Caki2 (cell line): ENCODE measurements at places on chromosomes 13 and 19. TPM values are rescaled to one million over a fixed set of nuclear protein-coding genes. Genes with fewer than 3 reads are reported as not detected.

- DNase-seq: no peak
Measured at GRCh38 chr13:73740666-73741065, 393.5 kb downstream of the KLF12 start.

Gene C13orf46
- total RNA-seq: not detected in 2 replicates

DNA sequence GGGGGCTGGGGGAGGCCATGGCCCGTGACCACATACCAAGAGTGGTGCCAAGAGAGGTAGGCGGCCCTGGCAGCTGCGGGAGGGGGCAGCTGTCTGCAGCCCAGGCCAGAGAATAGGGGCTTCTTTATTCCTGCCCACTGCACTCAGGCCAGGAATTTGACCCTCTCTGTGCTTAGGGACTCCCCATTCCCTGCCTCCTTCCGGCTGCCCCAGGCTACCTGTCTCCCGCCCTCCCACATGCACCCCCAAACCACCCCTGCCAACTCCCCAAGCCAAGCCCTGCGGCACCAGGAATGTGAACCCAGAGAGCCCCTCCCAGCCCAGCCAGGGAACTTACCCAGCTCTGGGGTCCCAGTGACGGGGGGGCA, 687 bp downstream of the PLEKHA4 start:
- no peak for DNase-seq

- DNase-seq: peak; percentile 43
Measured at GRCh38 chr13:40508127-40508526, 158.3 kb downstream of the FOXO1 start.

DNA sequence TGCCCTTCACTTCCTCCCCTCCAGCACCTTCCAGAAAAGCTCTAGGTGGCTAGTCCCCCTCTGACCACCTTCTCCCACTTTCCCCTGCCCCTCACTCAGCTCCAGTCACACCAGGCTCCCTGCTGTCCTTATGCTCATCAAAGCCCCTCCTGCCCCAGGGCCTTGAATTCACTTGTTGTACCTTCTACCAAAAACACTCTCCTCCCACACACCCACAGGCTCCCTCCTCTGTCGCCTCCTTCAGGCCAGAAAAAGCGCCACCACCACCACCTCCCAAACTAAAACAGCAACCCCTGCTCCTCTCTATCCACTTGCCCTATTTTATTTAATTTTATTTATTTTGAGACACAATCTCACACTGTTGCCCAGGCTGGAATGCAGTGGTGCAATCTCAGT, 4.8 kb upstream of the CEACAM16 start:
- no peak for DNase-seq

DNA sequence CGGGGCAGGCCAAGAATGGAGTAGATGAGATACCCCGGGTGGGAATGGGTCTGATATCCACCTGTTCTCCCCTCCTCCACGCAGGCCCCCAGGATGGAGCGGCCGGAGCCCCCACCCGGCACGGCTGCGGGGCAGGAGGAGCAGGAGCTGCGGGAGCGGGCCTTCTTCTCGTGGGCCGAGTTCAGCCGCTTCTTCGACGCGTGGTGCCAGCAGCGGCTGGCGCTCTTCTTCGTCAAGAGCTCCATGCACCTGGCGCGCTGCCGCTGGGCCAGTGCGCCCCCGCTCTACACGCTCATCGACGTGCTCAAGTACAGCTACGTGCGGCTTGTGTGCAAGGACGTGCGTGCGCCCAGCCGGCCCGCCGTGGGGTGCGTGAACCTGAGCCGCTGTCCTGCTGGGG, 1.2 kb downstream of the ZSWIM9 start:
- no peak for DNase-seq

Gene LMTK3
- 4.2 and 10.5 TPM in 2 replicates for total RNA-seq

- no peak for DNase-seq
Measured at GRCh38 chr13:41897126-41897525, 63.8 kb downstream of the VWA8 start.

DNA sequence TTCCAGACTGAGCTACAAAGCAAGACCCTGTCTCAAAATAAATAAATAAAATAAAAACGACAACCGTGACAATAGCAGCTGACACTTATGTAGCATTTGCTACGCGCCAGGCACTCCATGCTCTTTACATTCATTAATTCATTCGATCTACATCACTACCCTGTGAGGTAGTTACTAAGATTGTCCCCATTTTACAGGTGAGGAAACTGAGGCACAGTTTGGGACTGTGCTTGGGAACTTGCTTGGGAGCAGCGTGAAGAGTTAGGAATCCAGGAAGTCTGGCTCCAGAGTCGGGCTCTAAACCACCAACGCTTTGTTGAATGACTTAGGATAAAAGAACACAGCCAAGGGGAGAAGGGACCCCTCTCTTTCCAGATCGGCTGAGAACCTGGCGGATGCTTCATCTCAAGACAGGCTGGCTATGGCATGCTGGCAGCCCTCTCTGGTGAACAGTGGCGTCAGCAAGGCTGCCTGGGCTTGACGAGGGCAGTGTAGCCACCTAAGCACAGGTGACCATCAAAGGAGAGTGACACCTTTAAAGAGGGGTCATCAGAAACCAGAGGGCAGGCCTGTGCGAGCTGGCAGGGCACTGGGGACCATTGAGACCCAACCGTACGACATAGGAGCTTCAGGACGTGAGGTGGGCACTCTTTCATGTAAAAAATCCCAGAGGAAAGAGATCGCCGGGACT, 591 bp downstream of the DOHH start:
- no peak for DNase-seq

Gene GIPR
- 0.44 TPM in 1 of 2 replicates, not detected in the other for total RNA-seq

GRCh38 chr19:42114412-42114811, 17.8 kb downstream of the POU2F2 start:
- DNase-seq: no peak

- peak; percentile 24 for DNase-seq
Measured at GRCh38 chr19:27794494-27795042, 1418.4 kb downstream of the UQCRFS1 start.

Gene VSTM1
- total RNA-seq: 6.0 TPM in 1 of 2 replicates, not detected in the other

DNA sequence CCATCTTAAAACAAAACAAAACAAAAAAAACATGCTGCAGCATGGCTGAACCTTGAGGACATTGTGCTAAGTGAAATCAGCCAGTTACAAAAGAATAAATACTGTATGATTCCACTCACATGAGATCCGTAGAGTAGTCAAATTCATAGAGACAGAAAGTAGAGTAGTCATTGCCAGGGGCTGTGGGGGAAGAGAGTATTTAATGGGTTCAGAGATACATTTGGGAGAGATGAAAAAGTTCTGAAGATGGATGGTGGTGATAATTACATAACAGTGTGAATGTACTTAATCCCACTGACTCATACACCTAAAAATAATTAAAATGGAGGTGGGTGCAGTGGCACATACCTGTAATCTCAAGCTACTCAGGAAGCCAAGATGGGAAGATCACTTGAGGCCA, 72.0 kb upstream of the C1QTNF9 start:
- no peak for DNase-seq

Gene RDH8
- total RNA-seq: not detected in 2 replicates

DNA sequence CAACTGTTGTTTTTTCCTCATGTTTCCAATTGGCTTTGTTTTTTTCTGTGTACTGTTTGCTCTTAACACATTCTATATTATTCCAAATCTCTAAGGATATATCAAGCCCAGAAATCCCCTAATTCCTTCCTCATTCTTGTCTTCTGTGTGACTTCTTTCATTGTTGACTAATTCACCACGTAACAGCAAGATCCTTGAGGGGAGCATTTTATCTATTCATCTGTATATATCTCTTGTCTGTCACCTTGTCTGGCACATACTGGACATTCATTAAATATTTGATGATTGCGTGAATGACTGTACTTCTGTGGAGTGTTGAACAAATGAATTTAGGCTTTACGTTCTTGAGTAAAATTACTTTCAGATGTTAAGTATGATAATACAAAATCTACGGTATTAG, 44.8 kb upstream of the OLFM4 start:
- peak; percentile 15 for DNase-seq

DNA sequence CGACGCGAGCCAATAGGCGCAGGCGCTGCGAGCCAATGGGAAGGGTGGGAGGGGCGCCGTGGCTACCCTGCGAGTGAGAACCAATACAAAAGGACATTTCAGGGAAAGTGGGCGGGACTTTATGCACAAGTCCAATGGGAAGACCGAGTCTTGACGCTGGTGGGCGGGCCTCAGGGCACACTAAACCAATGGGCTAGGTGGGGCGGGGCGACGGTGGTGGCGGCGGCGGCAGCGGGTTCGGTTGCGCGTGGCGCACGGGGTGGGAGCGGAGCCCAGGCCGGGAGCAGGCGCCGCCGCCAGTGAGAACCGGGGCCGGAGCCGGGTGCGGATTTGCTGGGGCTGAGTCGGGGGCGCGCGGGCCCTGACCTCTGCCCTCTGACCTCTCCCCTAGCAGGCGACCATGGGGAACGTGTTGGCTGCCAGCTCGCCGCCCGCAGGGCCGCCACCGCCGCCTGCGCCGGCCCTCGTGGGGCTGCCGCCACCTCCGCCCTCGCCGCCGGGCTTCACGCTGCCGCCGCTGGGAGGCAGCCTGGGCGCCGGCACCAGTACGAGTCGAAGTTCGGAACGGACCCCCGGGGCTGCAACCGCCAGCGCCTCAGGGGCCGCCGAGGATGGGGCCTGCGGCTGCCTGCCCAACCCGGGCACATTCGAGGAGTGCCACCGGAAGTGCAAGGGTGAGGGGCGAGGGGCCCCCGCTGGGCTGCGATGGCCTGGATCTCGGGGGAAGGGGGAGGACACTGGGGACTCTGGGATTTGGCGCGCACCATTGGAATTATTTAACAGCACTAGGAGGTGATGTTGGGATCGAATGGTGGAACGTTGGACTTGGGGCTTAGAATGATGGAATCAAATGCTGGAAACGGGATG, at the start of gene TOMM40:
TOMM40 (plus strand) TSS at position 239 of the 867 bp plus-strand sequence; CDS start at position 401, 162 bp downstream.
- no peak for DNase-seq

- peak; percentile 25 for DNase-seq
Measured at GRCh38 chr13:28819046-28819730, 951 bp upstream of the MTUS2 start.

GRCh38 chr13:100089465-100090032, 656 bp downstream of the PCCA start:
- no peak for DNase-seq

GRCh38 chr19:8988204-8988603, 22.0 kb downstream of the MUC16 start:
- no peak for DNase-seq

- DNase-seq: peak; percentile 88
Measured at GRCh38 chr19:12766051-12766521, 9.3 kb downstream of the HOOK2 start.

- DNase-seq: peak; percentile 53
Measured at GRCh38 chr13:45167611-45168554, 33.0 kb downstream of the KCTD4 start.

Gene ZNF83
- 11.9 and 19.2 TPM in 2 replicates for total RNA-seq

- DNase-seq: no peak
Measured at GRCh38 chr13:63463782-63464610, 2048.3 kb upstream of the PCDH20 start.

DNA sequence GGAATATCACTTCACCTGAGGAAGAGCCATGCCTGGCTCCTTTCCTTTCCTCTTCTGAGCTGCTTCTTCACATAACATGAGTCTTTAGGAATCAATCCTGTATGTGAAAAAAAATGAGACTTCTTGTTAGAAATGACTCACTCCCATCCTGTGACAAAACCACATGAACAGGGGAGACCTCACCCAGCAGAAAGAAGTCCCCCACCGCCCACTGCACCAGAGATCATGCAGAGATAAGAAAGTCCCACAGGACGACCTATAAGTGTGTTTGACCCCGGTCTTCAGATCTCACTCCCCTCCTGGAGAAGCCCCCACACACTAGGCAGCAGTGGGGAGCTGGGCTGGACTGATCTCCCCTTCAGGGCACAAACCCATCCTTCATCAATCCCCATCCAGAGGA, 7.8 kb downstream of the ZNF600 start:
- DNase-seq: no peak

GRCh38 chr13:57629391-57629804, 2.1 kb upstream of the PCDH17 start:
- DNase-seq: no peak

GRCh38 chr13:113050734-113051431, 54.7 kb upstream of the F7 start:
- no peak for DNase-seq

Gene CLC
- total RNA-seq: 7.8 TPM in 1 of 2 replicates, not detected in the other

Gene FXYD1
- not detected in 2 replicates for total RNA-seq

DNA sequence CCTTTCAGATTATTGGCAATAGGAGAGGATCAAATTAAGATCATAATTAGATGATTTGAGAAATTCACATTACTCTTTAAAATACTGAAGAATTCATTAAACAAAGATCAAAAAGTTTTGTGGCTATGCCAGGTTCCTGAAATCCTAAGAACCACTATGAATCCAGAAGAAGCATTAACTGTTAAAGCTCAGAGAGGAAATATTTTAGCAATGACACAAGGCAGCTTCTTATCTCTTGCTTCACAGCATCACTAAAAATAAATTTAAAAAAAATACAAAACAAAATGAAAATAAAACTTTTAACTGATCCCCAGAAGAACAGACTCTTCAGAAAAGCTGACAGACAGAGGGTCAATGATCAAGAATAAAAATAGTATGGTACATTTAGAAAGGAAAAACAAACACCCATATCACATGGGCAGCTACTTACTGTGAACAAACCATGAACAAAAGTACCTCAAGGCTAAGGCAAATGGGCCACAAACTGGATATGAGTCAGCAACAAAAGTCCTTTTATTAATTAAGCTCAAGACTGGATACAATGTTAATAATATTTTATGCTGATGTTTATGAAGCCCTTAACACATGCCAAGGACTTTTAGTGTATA, 19.6 kb downstream of the RNF6 start:
- DNase-seq: no peak

- DNase-seq: peak; percentile 85
Measured at GRCh38 chr13:35855531-35856019, 275.6 kb downstream of the DCLK1 start.

Gene DOCK6
- total RNA-seq: 8.7 and 14.1 TPM in 2 replicates

GRCh38 chr13:28161370-28161769, 23.0 kb downstream of the PAN3 start:
- DNase-seq: peak; percentile 12

DNA sequence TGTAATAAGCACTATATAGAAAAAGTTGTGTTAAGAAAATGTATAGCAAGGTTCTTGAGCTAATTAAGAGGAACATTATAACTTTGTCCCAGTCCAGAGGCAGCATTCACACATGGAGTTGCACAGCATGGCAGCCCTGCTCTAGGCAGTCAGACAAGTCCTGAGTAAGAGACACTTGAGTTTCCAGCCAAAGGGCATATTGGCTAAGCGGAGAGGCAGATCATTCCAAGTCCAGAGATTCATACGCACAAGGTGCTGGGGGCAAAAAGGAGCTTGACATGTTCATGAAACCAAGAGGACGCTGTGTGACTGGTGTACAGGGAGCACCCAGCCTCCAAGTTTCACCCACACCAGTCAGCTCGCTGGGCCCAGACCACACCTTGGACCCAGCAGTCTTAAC, 232.6 kb upstream of the IPO5 start:
- no peak for DNase-seq

Gene DAND5
- total RNA-seq: not detected in 2 replicates

GRCh38 chr19:38055010-38055409, 148.0 kb downstream of the SIPA1L3 start:
- no peak for DNase-seq
